Tibial artery (tissue), 4 donors: ENCODE measurements at places on chromosomes 6 and 20.

DNA sequence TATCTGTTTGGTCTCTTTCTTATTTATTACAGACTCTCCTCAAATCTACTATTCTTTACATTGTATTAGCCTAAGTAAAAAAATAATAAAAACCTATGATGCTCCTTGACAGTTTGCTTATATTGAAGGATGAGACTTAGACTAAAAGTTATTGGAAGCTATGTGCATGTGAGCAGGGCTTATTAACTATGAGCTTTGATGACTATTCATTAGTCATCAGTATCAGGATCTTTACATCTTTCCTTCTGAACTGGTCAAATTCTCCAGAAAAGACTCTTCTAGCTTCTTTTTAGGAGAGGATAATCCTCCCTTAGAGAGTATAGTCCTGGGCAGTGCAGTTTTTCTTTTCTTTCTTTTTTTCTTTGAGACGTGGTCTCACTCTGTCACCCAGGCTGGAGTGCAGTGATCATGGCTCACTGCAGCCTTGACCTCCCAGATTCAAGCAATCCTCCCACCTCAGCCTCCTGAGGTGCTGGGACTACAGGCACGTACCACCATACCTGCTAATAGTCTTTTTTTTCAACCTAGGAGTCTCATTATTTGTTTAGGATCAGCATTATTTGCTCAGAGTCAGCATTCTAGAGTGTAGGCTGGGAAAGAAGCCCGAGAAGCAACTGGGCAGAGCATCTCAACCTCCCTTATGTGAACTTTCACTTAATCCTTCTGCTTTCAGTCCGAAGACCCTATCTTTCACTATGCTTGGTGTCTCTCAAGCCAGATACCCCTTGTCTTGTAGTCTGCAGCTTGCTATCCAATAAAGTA is 37.1 kb upstream of the YWHAB start:
- DNase-seq = no peak

- DNase-seq = no peak
Measured at GRCh38 chr6:140382355-140382754, 1007.9 kb upstream of the CITED2 start.

DNA sequence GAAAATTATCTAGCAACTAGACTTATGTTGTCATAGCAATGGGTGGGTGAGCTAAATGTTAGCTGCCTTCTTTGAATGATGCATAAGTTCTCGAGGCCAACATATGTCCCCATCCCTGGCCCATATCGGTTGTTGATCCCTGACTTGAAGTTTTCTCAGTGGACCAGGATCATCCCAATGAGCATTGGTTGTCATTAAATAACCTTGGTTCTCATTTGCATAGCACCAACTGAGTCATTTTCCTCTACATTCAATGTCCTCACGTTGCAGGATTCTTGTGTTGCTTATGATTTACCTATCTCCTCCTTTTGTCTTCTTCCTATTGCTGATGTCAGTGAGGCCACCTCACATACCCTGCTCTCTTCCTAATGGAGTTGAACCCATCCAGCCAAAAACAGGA is 12.1 kb upstream of the AHCY start:
- DNase-seq = no peak

DNA sequence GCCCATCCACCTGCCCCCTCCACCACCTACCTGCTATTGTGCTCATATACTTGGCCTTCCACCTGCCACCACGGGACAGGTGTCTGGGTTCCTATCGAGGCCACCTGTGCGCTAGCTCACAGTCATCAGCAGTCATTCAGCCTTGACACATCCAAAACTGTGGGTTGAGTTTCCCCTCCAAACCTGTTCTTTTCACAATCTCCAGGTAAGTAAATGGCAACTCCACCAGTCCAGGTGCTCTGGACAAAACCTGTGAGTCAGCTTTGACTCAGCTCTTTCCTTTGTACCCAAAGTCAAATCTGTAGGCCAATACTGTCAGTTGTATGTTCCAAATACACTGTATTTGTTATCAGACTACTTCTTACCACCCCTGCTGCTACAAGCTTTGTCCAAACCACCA is 52.6 kb downstream of the SPTLC3 start:
- DNase-seq = no peak

- DNase-seq = peak; percentile 72
Measured at GRCh38 chr20:19049514-19049913, 162.9 kb upstream of the SLC24A3 start.

DNA sequence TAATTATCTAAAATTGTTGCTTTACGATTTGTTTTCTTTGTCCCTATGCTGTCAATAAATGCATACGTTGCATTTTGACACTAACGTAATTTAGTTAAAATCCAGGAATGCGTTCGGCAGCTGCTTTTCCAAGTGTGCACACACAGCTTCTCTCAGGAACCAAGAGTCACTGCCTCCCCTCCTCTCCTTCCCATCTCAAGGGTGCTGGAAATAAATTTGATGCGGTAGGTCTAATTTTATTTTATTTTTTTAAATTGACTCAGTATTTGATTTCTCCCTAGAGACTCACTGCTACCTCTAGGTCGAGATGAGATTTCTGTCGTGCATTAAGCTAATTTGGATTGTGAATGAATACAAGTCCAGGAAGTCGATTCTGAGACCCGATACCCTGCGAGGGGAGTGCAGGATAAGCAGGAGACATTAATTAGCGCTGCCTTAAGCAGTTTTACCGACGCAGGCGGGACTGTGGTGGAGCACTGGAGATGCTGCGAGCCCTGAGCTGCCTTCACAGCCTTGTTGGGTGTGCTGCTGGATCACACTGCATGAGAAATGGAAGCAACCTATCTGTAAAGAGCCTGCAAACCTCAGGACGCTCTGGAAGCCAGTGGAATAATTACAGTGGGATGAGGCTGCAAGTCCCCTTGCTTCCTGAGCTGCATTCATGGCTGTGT is 381.2 kb downstream of the C6orf118 start:
- no peak for DNase-seq

DNA sequence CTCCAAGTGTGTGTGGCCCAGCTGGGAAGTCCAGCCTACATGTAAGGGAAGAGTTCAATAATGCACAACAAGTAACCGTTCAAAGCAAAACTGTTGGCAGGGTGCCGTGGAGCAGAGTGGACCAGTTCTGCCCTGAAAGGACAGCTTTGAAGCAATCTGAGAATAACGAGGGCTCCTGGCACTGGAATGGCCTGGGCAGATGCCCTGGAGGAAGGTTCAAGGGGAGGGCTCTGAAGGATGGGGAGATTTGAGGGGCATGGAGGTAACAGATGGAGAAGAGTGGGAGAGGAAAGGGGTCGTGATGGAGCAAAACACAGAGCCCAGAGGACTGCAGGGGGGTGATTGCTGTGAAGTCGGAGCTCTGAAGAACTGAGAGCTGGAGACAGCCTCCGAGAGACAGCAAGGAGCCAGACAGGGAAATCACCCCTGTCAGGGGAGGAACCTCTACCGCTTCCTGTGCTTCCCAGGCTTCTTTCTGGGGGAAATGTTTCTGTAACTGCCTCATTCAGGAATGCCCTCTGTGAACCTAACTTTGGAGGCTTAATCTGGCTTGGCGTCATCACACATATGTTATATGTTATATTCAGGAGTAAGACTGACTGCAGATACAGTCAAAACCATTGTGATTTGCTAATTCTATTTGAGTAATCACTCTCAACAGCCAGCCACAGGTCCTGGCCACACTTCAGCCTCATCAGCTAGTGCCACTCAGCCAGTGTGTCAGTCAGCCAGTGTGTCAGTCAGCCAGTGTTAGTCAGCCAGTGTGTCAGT is 41.2 kb downstream of the ZC3H12D start:
- no peak for DNase-seq

- no peak for DNase-seq
Measured at GRCh38 chr6:36651659-36652379, 26.7 kb upstream of the CDKN1A start.
